NCI-H524 treated with DMSO at 0.1 percent for 48 hours (cell line): ENCODE measurements at places on chromosomes 2 and 18.

DNA sequence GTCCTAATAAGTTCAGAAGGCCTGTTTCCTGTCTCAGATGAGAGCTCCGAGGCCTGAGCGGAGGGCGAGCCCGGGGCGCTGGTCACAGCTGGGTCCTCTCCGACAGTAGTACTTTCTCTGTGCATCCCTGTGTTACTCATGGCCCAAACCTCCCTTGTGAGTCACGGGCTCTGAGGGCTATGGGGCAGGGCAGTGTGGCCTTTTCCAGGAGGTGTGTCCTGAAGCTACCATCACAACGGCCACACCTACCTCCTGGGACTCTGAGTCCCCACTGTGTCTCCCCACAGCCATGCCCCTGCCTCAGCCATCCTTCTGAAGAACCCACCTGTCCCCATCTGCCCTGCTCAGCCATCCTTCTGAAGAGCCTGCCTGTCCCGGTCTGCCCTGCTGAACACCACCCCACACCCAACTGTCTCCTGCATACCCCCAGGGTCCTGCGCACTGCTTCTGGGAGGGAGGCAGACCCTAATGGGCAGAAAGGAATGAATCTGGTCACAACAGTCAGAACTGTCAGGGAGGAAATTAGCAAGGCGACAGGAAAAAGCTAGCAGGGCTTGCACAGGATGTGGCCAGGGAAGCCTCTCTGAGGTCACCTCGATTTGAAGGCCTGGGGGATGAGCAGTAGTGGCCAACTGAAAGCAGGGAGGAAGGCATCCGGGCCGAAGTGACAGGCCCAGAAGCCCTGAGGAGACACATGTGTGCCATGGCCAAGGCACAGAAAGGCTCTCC, 145.4 kb upstream of the RIOK3 start:
- DNase-seq = no peak

GRCh38 chr2:3242747-3243369, 134.8 kb downstream of the EIPR1 start:
- no peak for DNase-seq

GRCh38 chr2:188481474-188481873, 189.8 kb downstream of the GULP1 start:
- DNase-seq = no peak

GRCh38 chr2:29323961-29324360, 208.7 kb downstream of the CLIP4 start:
- peak; percentile 34 for DNase-seq

DNA sequence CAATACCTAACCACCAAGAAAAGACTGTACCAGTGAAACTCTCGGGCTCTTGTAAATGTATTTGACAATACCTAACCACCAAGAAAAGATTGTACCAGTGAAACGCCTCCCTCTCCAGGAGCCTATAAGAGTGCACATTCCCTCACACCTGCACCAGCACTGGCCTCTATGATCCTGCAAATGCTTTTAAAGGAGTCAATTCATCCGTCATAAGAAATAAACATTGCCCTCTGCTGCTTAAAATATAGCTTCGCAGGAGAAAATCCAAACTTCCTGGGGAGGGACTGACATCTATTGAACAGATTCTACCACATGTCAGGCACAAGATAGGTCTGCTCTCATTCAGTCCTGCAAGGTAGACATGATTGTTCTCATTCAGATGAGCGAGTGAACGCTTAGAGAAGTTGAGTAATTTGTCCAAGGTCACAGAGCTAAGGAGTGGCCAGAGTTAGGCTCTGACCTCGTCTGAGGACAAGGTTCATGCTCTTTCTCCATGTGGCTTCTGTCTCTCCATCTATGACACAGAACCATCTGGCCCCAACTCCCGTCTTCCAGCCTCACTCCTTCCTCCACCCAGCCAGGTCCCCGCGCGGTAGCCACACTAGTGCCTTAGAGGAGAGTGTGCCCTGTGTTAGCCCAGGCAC, 38.7 kb downstream of the MCFD2 start:
- DNase-seq = peak; percentile 73

DNA sequence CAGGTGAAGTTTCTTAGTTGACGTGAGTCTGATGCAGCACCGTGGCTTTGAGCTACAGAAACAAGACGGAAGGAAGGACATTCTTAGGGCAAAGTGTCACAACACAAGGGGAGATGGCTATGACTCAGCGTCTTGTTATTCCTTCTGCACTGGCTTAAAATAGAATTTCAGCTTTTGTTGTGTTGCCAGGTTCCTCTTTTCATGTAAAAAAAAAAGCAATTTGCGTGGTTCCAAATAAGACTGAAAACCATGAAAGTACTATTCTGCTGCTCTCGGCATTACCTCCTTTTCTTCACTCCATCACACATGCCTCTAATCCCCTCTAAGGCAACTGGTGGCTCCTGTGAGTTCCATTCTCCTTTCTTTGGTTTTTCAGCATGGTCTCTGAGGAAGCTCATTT, 150.1 kb downstream of the ANTXR1 start:
- DNase-seq = no peak

GRCh38 chr18:54532962-54533361, 58.1 kb upstream of the DYNAP start:
- DNase-seq = no peak

DNA sequence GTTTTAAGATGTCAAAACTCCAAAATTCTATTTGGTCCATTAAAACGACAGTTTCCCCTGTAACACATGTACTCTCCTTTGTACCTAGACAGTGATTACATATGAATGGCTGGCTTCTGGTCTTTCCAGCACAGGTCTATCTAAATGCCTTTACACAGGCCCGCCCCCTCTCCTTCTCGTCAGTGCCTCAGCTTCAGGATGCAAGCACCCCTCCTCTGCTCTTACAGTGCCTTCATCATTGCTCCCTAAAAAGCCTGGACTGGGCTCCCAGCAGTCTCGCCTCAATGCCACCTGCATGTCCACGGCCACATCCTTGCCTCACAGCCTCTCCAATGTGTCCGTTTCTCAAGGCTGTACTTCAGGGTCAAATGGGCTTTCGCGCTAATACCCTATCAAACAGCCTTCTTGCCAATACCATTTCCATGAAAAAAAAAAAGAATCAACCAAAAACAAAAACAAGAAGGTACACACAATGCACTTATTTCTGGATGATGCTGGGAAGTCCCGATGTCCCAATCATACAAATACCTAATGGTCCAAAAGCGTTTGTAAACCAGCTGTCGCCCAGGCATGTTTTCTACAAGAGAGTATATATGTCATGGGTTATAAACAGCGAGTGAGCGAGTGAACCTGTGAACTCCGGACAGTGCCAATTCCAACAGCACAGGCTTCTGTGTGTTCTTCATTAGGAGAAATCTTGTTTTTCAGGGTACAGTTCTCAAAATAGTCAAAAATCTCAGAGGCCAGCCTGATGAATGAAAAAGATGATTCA, 77.2 kb downstream of the EIPR1 start:
- no peak for DNase-seq

GRCh38 chr18:28766027-28766426, 589.1 kb upstream of the CDH2 start:
- DNase-seq = no peak

DNA sequence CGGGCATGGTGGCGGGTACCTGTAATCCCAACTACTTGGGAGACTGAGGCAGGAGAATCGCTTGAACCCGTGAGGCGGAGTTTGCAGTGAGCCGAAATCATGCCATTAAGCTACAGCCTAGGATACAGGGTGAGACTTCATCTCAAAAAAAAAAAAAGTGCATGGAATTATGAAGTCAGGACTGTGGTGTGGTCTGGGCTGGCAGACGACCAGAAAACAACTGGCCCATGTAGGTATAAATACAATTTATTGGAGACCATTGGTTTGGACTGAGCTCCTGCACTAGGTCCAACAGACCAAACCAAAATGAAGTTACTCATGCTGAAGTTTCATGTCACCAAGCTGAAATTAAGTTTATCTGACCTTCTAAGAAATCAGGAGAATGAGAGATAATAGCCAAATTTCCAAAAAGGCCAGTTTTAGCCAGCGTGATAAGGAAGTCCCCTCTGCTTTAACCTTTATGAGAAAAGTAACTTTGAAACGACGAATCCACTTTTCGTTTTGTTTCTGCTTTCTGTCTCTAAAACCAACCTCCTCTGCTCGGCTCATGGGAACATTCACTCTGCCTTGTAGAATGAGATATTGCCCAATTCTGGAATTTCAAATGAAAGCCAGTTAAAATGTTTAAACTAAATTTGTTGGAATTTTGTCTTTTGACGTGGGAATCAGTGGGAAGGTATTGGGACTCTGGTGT, 17.7 kb upstream of the RAB10 start:
- DNase-seq = no peak

GRCh38 chr2:96665083-96665569, 22.6 kb downstream of the FER1L5 start:
- DNase-seq = no peak

DNA sequence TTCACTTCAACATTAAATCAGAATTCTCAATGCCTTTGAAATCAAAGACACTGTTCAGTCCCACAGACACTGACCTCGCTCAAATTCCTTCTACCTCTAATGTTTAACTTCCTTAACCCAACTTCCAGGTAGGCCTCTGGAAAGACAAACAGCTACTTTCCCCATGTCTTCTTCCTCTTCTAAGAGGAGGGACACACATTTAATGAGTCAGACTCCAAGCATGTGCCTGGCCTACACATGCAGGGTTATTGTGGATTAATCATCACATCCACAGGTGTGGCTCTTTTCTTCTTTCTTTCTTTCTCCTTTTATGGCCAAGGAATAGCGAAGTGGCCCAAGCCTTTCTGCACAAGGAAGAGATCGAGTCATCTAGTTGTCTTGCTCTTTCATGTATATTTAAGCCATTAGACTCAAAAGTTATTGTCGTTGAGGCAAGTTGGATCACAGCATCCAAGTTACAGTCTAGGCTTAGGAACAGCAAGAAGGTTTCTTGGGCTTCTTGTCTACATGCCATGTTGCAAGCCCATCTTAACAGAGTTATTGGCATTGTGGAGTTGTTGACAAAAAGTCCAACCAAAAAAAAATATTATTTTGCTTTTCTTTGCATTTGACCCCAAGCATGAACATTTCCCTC, 387.8 kb downstream of the IRS1 start:
- DNase-seq = no peak

GRCh38 chr18:11336241-11336640, 186.9 kb upstream of the PIEZO2 start:
- no peak for DNase-seq

DNA sequence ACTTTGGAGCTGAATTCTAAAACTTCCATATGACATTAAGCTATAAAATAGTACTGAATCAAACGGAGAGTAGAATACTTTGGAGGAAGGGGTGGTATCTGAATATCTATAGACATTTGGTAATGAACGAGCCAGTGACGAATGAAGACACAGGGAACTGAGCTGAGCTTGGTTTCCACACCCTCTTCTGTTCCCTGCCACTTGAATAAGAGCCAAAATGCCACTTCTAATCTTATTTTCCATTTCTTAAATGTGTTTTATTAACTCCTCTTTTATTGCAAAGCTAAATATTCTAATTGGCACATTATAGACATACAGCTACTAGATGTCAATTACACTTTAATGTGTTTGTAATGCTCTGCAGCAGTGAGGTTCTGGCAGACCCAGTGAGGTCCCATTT, 76.1 kb downstream of the AFF3 start:
- DNase-seq = no peak

GRCh38 chr18:62396381-62396780, 71.3 kb downstream of the TNFRSF11A start:
- DNase-seq = no peak

DNA sequence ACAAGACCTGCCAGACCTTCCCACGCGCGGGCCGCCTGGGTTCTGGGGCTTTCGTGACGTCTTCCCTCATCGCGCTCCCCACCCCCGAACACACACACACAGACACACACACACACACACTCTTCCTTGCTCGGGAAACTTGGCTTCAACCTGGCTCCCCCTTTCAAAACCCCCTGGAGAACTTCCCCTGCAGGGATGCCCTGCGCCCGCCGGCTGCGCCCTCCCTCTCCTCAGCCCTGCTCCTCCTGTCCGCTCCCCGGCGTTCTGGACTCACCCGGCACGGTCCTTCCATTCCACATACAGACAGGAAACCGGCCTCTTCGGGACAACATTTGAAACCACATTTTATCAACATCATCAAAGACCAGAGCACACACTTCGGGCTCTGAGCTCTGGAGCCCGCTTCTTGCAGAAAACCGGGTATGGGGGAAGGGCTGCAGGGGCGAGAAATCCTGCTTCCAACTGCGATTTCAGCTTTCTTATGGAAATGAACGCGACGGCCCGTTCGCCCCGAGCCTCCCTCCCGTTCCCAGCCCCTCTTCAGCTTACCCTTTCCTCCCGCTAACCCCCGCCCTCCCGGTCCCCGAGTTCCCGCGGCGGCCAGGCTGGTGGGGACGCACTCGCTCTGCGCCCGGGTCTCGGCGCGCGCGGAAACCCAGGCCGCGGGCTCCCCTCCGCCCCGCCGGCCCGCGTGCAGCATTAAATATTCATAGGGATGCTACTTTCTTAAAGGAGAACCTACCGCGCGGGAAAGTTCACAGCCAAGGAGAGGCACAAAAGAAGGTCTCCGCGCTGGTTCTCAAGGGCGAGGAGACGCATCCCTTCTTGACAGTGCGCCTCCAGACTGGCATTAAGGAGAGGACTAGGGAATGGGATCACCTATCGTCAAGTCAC, 18.3 kb downstream of the POU3F3 start:
- no peak for DNase-seq

- no peak for DNase-seq
Observed at GRCh38 chr2:70978341-70979179, at the start of gene ANKRD53. Gene ANKRD53 (plus strand): TSS chr2:70978630. CDS start chr2:70978646, 16 bp downstream.

DNA sequence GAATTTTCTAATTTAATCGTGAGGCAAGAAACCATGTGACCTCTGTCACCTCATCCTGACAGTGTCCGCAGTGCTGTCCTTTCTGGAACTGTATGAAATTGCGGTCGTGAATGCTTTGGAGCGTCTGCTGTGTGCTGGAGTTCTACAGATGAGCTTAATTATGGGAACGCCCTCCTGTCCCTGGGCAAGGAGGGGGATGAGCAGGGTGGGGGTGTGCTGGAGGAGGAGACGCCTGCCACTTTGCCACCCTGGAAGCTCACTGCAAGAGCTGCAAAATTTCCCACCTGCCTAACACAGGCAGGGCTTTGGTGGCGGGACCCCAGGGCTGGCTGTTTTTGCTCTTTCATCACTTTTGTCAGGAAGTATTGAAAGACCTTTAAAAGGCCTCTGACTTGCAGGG, 6.5 kb downstream of the LPIN1 start:
- no peak for DNase-seq

GRCh38 chr18:2348003-2348402, 223.3 kb downstream of the METTL4 start:
- no peak for DNase-seq

DNA sequence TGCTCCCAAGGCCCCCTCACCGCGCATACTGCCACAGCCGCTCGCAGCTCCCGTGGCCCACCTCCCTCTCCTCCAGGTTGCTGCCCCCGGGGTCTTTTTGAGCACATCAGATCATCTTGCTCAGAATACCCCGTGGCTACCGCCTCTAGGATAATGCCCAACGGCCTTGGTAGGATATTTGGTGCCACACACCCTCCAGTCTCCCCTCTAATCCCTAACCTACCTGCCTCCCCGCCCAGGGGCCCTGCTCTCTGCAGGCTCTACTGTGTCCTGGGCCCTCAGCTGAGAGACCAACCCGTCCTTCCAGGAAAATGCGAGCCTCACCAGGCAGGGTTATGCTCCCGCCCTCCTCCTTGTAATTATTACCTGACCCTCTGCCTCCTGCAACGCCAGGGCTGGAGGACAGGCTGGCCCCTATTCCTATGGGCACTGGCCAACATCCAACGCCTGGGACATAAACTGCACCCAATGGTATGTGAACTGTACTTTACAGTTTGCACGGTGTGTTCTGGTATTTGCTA, 1.5 kb upstream of the MTCL1 start:
- DNase-seq = no peak
